ENCODE measurements at places on chromosomes 6 and 20. TPM values are rescaled to one million over a fixed set of nuclear protein-coding genes. Genes with fewer than 3 reads are reported as not detected.
A peak's percentile ranks its signal among the peaks of the same experiment; 100 is the strongest.

Gene RIPPLY2
- total RNA-seq = 0.90 TPM

DNA sequence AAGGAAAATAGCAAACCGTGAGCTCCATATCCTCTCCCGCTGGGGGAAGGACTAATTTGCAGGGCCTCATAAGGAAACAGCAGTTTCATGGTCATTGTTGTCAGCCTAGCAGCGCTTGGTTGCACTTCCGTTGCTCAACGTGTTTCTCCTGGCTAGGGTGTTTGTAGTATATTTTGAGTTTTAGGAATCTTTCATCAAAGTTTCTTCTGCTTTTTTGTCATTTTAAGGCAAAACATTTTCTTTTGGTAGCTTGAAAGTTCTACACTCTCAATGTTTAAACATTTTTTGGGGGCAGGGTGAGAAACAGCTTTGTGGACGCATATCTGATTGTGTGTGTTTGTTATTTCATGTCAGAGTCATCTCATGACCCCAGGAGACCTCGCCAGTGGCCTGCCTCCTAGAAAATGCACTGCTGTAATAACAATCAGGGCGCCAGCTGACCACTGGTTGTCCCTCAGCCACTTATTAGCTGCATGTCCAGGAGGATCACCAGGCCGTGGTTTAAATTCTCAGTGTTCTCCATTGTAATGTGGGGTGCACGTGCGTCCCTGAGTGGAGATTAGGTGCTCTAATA lies 20.6 kb downstream of the JARID2 start:
- peaks cover 44% of the 10 kb centered on the region for H3K4me1 ChIP-seq
- peak overlapping the region; percentile 76 for H3K4me3 ChIP-seq
- peaks cover 21% of the 10 kb centered on the region for H3K36me3 ChIP-seq
- H3K27ac ChIP-seq = no peak overlapping the region
- DNase-seq = no peak
- no peaks in the 10 kb centered on the region for H3K27me3 ChIP-seq

GRCh38 chr6:84897988-84898594 lies 133.7 kb upstream of the TBX18 start:
- no peak overlapping the region for H3K27ac ChIP-seq
- no peaks in the 10 kb centered on the region for H3K36me3 ChIP-seq
- H3K4me3 ChIP-seq = no peak overlapping the region
- no peaks in the 10 kb centered on the region for H3K27me3 ChIP-seq
- no peak for DNase-seq
- H3K4me1 ChIP-seq = no peaks in the 10 kb centered on the region

Gene SYCP2
- total RNA-seq = 0.70 TPM

- no peak for DNase-seq
- peaks cover 2% of the 10 kb centered on the region for H3K27me3 ChIP-seq
- no peaks in the 10 kb centered on the region for H3K36me3 ChIP-seq
- H3K4me3 ChIP-seq = no peak overlapping the region
Observed at GRCh38 chr20:61882716-61883615, 182.7 kb downstream of the TAF4 start.

GRCh38 chr20:51338692-51339440 lies 203.7 kb downstream of the NFATC2 start:
- no peak overlapping the region for H3K4me3 ChIP-seq
- peaks cover 3% of the 10 kb centered on the region for H3K36me3 ChIP-seq
- DNase-seq = no peak
- no peaks in the 10 kb centered on the region for H3K27me3 ChIP-seq

DNA sequence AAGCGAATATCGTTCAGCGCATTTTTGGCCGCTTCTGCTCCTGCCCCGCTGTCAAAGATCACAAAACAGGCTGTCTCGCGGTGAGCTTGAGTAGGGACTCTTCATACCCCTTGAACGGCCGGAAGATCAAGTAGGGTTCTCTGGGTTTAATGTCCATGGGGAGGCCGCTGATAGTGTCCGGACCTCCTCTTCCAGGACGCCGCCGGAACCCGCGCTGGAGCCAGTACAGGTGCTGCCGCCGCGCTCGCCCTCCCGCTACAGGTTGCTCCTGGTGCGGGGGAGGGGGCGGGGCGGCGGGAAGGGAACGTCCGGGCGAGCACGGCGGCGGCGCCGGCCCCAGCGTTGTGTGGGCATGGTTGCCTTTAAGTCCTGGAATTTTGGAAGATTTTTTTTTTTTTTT lies 67.4 kb downstream of the KHDC1L start:
- H3K27ac ChIP-seq = no peak overlapping the region
- H3K4me1 ChIP-seq = no peaks in the 10 kb centered on the region
- no peak overlapping the region for H3K4me3 ChIP-seq

DNA sequence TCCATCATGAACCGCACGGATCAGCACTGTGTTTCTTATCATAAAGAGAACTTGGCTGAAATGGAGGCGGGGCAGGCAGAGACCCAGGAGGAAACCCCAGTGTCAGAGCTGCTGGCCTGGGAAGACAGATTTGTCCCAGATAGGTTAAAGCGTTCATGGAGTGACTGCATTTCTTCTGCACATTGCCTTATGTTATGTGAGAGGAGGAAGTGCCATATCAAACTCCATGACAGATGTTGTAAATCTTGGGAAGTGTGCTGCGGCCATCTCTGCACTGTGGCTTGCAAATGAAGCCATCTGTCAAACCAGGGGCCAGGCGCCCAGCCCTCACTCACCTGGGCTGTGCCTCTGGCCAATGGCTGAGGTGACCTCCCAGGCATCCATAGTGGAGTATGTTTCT lies 163.0 kb downstream of the SLC24A3 start:
- H3K36me3 ChIP-seq = no peaks in the 10 kb centered on the region
- DNase-seq = no peak
- no peak overlapping the region for H3K27ac ChIP-seq
- no peaks in the 10 kb centered on the region for H3K4me1 ChIP-seq
